ENCODE measurements at places on chromosomes 6 and 20.

GRCh38 chr20:12715371-12715770, 293.4 kb upstream of the SPTLC3 start:
- no peak for DNase-seq

DNA sequence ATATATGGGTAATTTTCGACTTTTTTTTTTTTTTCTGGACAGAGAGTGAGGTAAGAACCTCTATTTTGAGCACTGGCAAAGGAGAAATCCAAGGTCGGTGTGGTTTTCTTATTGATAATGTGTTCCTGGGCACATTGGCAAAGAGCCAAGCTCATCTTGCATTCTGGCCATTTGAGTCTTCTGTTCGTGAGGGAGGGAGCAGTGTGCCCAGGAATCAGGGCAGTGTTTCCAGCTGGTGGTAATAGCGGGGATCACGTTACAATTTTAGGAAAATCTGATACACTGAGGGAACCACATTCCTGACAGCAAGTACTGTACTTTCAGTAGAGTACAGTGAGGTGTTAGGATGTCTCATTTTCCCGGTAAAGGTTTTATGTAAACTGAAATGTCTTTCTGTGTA, 442.3 kb upstream of the MAP3K7 start:
- no peak for DNase-seq

DNA sequence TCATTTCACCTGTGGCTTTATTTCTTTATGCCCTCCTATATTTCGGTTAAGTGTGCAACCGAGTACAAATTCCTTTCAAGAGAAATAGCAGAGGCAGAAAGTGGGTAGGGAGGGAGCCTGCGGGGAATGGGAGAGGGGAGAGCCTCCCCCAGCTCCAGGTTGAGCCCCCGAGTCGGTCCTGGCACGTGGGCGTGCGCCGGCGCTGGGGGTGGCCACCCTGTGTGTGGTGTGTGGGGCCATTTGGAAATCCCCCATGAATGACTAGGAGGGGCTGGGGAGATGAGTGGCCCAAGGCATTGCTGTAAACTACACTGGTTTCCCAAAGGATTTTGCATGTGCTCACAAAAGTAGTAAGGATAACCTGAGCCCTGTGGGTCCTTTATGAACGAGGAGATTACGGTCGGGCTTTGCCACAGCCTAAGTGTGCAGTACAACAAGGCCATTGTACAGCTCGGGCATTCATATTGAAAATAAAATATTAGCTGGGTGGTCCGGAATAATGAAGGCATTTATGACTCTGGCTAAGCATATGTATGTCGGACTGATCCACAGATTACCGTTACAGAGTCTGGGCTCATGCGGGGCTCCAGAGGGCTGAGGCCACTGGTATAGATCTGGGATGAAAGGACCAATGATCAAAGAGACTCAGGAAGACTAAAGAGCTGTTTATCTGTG, 84.5 kb upstream of the RALGAPA2 start:
- no peak for DNase-seq

GRCh38 chr20:25632940-25633790, 9.4 kb upstream of the NANP start:
- DNase-seq = no peak

GRCh38 chr20:17849901-17850683, 118.5 kb downstream of the SNX5 start:
- no peak for DNase-seq

DNA sequence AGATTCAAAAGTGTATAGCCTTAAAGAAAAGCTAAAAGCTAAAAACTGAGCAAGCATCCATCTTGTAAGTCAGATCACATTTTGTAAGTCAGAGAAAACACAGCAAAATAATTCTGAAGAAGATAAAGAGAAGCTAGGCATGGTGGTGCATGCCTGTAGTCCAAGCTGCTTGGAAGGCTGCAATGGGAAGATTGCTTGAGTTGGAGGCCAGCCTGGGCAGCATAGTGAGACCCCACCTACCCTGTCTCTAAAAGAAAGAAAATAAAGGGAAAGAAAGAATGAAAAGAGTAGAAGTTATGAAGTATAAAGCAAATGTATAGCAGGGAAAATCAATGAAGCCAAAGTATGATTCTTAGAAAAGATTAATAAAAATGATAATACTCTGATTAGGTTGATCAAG, 20.5 kb upstream of the PKIG start:
- no peak for DNase-seq

DNA sequence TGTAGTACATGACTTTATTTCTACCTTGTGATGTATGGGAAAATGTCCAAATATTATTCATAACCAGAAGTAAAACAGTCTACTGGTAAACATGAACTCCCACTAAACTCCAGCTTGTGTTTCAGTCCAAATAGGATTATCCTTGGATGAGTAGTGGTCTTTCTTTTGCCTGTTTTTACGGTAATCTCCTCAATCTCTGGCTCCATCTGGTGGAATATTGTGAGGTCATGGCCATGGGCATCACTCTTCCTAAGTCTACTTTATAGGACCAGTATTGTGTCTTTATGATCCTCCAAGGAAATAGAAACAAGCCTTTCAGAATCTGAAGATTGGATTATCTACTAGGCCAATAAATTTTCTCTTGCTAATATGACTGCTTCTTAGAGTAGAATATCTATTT, 505.0 kb downstream of the BMP2 start:
- DNase-seq = no peak

GRCh38 chr20:41770427-41770826, 152.2 kb upstream of the CHD6 start:
- DNase-seq = no peak

- no peak for DNase-seq
Observed at GRCh38 chr6:35706468-35706867, 17.8 kb upstream of the FKBP5 start.

GRCh38 chr20:58749098-58749769, 56.6 kb downstream of the NPEPL1 start:
- no peak for DNase-seq

GRCh38 chr6:10177704-10178103, 237.2 kb downstream of the TFAP2A start:
- DNase-seq = no peak

GRCh38 chr6:18277237-18278006, 13.1 kb upstream of the DEK start:
- DNase-seq = no peak

DNA sequence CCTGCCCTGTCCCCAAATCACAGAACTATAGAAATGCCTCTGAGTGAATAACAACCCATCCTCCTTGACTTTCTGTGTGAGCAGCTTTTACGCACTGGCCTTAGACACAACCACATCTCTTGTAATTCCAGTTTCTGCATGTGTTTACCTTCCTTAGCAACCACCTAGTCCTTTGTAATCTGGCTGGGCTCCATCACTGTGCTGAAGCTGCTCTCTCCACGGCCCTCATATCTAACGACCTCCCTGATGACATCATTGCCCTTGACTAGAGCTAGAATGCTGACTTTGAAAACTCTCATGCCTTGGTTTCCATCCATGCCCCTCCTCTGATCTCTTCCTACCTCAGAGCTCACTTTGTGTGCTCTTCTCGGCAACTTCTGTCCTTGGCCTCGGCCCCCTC, 30.5 kb upstream of the GLP1R start:
- no peak for DNase-seq

DNA sequence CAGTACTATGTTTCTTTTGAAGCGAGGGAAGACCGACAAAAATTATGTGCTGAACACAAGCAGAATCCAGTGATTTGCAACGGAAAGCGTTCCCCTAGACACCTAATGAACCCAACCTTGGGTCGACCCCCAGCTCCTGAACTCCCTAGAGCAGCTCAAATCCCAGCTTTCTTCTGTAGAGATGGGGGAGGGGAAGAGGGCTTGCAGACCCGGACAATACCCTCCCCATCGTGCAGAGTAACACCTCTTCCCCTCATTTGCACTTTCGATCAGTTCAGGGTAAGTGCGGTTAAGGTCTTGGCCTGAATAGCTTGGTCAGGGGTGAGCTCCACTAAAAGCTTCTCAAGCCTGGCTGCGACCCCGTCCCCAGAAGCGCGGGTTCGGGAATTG, 404 bp downstream of the CEP162 start:
- no peak for DNase-seq

GRCh38 chr6:32329141-32329540, 42.6 kb downstream of the TSBP1 start:
- DNase-seq = no peak

DNA sequence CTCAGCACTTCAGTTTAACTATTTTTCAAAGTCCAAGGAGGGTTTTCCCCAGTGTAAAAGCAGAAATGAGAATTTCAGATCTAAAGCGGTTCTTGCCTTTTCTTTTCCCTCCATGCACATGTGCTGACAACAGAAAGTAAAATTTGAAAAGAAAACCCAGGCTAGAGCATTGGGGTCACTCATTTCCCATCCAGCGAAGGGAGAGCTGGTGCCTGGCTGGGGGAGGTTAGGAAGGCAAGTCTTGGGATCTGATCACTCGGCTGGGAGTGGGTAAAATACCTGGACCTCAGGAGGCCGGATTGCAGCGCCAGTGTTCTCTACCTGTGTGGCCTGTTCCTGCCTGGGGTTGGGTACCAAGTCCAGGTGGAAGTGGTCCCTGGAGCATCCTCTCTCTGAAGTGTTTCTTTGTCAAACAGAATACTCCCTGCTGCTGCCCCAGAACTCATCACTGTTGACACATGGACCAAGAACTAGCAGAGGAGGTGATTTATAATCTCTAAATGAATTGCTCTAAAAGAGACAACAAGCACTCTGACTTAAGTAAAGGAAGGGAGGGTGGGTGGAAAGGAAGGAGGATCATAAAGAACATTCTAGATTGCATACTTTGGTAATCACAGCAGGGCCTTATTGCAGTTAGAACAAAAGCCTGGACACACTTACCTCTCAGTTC, 136.0 kb downstream of the MTHFD1L start:
- DNase-seq = no peak

GRCh38 chr6:714100-714499, 21.2 kb upstream of the EXOC2 start:
- no peak for DNase-seq
